ENCODE measurements at places on chromosomes 2 and 18.

- DNase-seq = no peak
Observed at GRCh38 chr2:239127513-239127912, 273.3 kb downstream of the HDAC4 start.

DNA sequence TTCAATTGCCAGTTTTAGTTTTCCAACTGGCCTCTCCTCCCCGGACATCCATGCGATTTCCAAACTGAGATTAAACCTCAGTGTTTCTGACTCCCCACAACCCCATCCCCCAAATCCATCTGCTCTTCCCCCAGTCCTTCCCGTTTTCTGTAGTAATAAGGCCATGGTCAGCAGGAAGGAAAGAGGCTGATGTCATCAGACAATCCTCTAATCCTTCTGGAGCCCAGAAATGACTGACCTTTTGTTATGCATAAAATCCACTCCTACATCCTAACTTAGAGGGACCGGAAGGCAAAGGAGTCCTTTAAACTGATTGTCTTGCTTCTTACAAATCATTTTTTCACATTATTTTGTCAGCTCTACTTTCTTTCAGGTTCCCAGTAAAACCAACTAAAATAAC, 155.8 kb downstream of the INO80D start:
- no peak for DNase-seq

DNA sequence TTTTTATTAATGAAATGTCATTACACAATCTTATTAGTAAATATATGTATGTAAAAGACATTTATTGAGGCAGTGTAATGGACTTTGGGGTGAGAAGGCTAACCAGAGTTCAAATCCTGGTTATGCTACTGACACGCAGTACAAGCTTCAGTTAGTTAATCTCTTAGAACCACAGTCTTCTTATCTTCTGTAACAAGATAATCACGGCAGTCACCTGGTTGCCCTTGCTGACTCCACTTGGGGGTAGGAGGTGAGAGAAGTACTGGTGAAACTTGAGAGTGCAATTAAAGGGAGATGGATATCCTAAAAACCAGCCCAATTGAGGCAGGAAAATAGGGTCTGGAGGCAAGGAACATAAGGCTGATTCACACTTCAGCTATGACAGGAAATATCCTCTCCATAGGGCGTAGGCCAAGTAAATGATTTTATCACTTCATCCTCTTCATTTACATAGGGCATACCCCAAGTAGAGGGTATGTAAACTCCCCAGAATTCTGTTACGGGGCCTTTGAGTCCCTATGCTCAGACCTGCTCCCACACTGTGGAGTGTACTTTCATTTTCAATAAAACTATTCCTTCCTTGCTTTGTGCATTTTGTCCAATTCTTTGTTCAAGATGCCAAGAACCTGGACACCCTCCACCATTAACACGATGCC, 21.3 kb downstream of the SKA1 start:
- no peak for DNase-seq

- DNase-seq = no peak
Observed at GRCh38 chr2:20771299-20771698, 51.6 kb downstream of the LDAH start.

DNA sequence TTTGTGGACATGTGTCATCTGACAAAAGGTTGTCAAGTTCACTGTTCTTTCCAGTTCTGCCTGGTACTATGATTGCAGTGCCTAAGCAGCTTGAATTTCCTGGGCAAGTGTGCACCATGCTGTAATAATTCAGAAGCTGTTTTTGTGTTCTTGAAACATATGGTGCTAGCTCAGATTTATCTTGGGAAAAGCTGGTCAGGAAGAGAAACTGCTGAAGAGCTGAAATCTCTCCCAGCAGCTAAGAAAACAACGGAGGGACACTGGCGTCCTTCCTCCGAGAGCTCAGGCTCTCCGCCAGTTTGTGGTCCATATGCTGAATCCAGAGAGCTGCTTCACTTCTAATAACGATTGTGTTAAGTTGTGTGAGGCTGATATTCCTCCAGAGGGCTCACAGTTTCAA, 642.0 kb downstream of the DPP10 start:
- no peak for DNase-seq

GRCh38 chr2:206616151-206616550, 26.1 kb upstream of the FAM237A start:
- DNase-seq = no peak

- DNase-seq = no peak
Observed at GRCh38 chr2:148907085-148907785, 32.2 kb downstream of the KIF5C start.

DNA sequence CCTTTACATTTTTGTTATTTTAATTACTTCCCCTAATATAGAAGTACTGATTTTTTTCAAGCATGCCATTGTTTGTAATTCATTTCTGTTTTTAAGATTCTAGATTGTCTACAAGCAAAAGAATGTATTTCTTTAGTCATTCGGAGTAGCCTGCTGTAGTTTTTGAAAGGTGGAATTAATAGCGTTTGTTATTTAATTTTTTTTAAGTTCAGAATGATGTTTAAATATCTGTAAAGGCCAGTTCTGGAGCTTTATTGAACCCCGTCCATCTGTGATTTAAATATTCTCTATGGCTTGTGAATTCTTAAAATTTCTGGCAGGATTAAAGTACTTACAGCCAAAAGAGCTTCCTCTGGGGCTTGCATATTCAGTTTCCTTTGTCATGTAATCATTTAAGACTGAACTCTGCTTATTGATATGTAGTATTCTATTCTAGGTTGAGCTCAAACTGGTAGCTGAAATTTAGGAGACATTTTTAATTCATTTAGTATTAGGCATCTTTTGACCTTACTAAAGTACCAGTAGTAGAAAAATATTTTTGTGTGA, 5.2 kb downstream of the TGIF1 start:
- DNase-seq = no peak

GRCh38 chr2:201987426-201987825, 46.2 kb upstream of the FZD7 start:
- no peak for DNase-seq

- DNase-seq = no peak
Observed at GRCh38 chr2:138949517-138949916, 169.3 kb upstream of the NXPH2 start.

DNA sequence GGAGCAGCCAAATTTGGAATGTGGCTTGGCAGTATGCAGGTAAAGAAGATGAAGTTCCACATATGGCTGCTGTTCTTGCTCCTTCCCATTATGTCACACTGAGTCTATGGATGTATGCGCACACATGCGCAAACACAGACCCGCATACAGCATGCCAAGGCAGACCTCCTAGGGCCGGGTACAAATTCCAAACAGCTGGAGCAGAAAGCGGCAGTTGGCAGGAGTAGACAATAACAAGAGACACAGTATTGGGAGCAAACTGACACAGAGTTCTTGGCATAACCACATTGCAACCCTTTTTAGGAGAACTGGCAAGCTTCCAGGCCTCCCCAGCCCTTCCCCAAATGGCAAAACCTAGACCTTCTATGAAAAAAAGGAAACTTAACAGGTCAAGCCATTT, 268.9 kb downstream of the SP3 start:
- no peak for DNase-seq

- DNase-seq = no peak
Observed at GRCh38 chr18:59877361-59877760, 22.4 kb upstream of the PMAIP1 start.

DNA sequence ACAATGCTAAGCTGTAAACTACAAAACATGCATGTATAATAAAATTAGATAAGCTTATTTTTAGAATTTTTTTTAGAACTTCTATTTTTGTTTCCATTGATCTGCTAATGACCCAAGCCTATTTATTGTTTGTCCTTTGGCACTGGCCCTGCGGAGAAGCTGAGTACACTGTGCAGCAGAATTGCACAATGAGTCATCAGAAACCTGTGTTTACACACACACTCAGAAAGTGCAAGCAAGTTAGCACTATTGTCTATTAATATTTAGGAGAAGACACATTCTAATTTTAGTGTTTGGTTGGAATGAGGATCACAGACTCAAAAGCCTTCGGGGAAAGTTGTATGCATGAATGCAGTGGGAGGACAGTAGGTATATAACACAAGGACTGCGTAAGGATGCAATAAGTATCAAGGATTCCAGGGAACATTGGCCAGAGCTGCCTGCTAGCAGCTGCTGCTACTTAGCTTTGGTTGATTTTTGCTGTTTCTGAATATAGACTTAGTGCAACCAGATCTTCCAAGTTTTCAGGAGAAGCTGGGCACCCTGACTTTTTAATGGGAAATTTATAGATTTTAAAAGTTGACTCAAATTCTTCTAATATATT, 128.2 kb downstream of the KCNH7 start:
- DNase-seq = no peak

DNA sequence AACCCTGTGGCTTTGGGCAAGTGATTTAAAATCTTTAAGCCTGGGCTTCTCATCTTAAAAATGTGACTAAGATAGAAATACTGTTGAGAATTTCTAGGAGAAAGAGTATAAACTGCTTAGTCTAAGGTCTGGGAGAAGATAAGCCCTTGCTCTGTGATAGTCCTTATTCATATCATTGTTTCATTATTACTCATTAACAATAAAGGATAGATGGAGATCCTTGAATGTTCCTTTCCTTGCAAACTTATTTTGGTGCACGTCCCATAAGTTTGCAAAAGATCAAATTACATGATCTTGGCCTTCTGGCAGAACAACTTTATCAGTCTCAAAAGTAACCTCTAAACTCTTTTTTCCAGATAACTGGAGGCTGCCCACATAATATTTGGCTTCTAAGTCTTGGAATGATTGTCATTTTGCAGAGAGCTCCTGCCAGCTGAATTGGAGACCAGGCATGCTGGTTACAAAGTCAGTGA, 138.3 kb downstream of the FAM124B start:
- DNase-seq = no peak

- no peak for DNase-seq
Observed at GRCh38 chr2:24886691-24887304, 33.2 kb downstream of the ADCY3 start.

GRCh38 chr18:60873708-60874107, 459.5 kb upstream of the CDH20 start:
- no peak for DNase-seq

DNA sequence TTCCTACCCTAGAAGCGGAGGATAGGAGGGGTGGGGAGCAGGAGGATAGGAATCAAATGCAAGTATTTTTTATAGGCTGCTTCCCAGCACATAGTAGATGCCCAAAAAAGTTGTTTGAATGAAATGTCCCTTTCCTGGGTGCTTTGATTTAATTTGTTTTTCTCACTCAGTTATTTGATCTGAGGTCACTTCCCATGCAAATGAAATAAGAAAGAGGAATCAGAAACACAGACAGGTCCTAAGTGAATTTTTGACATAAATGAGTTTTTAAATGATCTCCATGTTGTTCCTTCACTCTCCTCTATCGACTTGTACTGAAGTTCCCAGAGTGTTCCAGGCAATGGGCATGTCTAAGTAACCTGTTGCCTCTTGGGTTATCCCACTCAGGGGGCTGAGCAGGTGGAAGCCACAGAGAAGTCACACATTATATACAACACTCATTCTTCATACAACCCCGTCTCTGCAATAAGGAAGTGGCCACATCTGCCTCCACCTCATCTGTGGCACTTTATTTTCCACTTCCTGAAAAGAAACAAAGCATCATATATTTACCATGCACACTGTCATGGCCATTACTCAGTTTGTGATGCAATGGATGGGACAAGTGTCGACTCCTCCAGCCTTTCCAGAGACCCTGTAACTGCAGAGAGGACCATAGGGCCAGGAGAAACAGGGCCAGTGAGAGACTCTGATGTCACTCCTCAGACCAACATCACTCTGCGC, 81.9 kb upstream of the ZNF397 start:
- no peak for DNase-seq

DNA sequence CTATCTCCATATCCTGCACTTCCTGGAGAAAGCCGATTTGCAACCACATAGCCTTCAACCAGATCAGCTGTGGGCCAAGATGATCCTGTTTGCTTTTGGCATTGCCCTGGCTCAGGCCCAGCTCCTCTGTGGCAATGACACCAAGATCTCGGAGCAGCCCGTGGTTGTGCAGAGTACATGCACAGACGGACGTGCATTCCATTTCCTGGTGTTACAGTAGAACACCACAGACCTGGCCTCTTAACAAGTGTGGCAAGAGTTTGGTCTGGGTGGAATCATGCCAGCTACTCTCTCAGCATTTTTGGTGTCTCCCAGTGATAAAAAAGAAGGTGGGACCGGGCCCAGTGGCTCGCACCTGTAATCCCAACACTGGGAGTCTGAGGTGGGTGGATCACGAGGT, 20.0 kb downstream of the MALT1 start:
- DNase-seq = no peak

DNA sequence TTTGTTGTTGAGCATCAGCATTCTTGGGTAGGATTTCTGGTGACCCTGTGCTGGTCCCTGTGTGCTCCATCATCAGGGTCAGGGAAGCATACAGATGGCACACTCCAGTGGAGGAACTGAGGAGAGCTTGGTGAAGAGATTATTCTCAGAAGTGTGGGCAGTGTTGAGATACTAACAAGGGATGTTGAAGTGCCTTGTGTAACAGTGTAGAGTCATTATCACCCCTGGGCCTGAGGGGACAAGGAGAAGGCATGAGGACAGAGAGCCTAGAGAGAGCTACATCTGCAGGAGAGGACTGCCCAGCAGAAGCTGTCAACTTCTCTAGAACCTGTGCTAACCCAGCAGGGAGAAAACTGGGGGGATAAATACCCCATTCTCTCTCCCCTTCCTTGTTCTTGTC, 189.0 kb downstream of the PLCL1 start:
- no peak for DNase-seq

DNA sequence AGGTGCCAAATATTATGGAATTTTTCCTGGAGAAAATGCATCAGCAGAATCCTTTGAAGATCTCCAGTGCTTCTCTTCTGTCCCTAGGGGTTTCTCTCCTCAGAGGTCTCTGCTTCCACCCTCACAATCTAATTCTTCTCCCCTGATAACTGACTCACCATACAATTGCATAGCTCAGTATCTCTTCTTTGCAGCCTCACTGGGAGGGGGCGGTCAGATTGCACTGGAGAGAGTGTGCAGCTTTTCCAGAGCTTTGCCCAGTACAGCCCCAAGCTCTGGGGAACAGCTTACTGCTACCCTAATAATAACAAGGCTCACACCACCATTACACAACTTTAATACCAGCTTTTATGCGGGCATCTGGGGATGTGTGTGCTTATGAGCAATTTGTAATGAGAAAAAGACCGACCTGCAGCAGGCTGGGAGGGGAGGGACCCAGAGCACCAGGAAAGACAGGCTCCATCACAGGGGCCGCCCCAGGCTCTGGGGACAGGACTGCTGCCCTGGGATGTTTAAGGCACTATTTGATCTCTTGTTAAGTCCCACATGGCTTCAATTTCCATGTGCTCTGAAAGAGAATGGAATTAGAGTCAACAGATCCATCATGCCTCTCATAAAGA, 276.6 kb upstream of the SIX2 start:
- no peak for DNase-seq

GRCh38 chr2:162731917-162732804, 106.4 kb downstream of the KCNH7 start:
- DNase-seq = no peak

GRCh38 chr2:127498386-127498785, 27.9 kb downstream of the IWS1 start:
- no peak for DNase-seq

GRCh38 chr2:44295113-44295512, 19.8 kb downstream of the SLC3A1 start:
- DNase-seq = no peak

- DNase-seq = no peak
Observed at GRCh38 chr2:109364217-109364616, 235.2 kb downstream of the SH3RF3 start.

- no peak for DNase-seq
Observed at GRCh38 chr18:79938196-79938595, 13.3 kb downstream of the SLC66A2 start.

All from activated CD4-positive, alpha-beta T cell treated with anti-CD3 and anti-CD28 coated beads, Interleukin-2, amount 50 U/mL, for 4 hours (primary cell).